Stimulated activated CD4-positive, alpha-beta T cell treated with anti-CD3 and anti-CD28 coated beads, TNF-alpha, amount 100 ng/mL, for 1 hour (primary cell): ENCODE measurements at places on chromosomes 5 and 9.

- no peak for DNase-seq
Observed at GRCh38 chr5:177471610-177472356, 1.7 kb downstream of the DBN1 start.

DNA sequence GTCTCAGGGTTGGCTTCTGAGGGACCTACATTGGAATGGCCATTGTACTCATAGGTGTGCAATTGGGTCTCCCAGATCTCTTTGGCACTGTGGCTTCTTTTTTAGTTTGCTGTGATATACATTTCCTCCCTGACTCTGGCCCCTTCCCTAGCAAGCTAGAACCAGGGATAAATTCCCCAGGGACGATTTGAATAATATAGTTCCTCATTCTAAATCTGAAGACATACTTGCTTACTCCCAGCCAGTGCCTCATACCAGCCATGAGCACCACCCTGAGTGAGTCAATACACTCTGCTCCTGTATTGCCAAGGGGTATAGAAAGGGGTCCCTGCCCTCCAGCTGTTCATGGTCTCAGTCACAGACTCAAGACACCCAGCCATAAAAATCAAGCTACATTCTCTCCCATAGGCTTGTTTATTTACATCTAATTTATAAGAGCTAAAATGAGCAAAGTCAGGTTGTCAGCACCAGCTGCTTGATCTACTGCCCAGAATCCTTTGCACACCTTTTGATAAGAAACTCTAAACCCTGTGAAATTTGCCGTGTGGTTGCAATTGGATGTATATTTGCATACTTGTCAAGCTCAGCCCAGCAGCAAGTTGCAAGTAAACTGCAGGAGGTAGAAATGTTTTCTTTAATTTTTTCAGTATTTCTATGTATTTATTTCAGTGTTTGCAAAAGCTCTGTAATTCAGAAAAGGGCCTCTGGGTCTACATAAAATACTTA, 219.9 kb upstream of the IRX1 start:
- DNase-seq = no peak

GRCh38 chr9:136391737-136392537, 8.0 kb downstream of the SNAPC4 start:
- no peak for DNase-seq

GRCh38 chr9:127786773-127787104, 905 bp downstream of the CDK9 start:
- no peak for DNase-seq

- DNase-seq = no peak
Observed at GRCh38 chr9:38263532-38263931, 129.0 kb upstream of the ALDH1B1 start.

DNA sequence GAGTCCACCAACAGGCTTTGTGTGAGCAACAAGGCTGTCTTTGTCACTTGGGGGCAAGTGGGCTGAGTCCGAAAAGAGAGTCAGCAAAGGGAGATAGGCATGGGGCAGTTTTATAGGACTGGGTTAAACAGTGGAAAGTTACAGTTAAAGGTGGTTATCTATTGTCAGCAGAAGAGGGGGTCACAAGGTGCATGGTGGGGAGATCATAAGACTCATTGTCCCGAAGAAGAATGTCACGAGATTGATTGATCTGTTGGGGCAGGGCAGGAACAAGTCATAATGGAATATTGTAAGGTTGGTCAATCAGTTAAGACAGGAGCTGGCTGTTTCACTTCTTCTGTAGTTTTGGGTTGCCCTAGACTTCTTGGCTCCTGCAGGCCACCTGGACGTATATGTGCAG, 7.6 kb upstream of the HMGCS1 start:
- no peak for DNase-seq

- DNase-seq = no peak
Observed at GRCh38 chr9:86763791-86764190, 183.5 kb downstream of the GAS1 start.

DNA sequence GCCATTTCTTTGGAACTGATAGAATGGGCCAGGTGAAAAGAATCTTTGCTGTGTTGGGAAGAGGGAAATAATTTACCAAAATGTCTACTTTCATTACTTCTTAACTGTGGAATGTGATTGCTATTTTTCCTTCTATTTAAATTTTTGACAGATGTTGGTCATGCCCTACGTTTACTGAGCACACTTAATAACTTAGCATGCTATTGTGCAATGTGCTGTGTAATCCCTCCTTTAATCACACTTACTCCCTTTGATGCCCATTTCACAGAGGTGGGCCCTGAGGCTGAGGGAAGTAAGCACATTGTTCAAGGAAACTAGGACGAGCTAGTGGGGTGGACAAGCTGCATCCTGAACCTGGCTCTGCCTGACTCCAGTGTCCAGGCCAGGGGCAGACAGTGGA, 47.8 kb upstream of the INSYN2B start:
- DNase-seq = no peak

DNA sequence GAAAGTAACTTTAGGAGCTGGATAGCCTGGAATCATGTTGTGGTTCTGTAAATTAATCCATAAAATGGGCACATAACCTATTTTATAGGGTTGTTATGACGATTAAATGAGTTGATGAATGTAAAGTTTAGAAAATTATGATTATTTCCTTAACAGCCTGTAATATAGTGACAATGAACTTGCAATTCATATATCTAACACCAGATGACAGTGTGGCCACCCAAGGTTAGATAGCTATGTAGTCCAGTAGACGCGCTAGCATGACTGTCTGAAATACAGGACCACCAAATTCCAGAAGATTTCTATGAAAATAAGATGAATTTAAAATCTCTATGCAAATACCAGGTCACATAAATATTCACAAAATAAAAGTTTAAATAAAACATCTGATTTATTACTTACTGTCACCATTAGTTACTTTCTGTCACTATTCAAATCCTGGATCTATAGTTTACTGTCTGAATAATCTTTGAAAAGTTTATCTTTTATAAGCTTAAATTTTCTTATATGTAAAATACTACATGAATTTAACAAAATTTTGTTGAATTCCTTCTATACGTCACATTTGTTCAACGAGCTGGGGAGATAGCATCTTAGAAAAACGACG, 26.1 kb upstream of the MACIR start:
- DNase-seq = no peak

GRCh38 chr9:74463825-74464224, 33.3 kb upstream of the RORB start:
- no peak for DNase-seq

- no peak for DNase-seq
Observed at GRCh38 chr9:93697352-93698139, 121.2 kb downstream of the PHF2 start.

- no peak for DNase-seq
Observed at GRCh38 chr9:130366888-130367550, 77.7 kb upstream of the ASS1 start.

DNA sequence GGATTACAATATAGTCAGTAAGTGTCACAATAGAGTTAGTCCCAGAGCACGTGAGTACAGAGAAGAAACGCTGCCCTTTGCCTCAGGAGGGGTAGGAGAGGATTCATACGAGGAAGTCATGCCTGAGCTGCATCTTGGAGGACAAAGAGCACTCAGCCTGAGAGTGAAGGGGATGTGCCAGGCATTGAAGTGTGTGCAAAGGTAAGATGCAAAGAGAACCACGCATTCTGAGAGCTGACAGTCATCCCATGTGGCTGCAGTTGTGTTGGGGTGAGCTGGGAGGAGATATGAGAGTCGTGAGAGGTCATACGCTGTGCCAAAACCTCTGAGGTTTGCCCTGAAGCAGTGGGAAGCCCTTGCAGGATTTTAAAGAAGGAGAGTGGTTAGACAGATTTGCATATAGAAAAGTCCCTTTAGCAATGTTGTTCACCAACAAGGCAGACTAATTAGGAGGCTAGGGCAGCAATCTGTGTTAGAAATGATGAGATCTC, 97.5 kb downstream of the PIP5K1B start:
- no peak for DNase-seq

GRCh38 chr5:88787856-88788255, 95.1 kb downstream of the MEF2C start:
- DNase-seq = no peak

DNA sequence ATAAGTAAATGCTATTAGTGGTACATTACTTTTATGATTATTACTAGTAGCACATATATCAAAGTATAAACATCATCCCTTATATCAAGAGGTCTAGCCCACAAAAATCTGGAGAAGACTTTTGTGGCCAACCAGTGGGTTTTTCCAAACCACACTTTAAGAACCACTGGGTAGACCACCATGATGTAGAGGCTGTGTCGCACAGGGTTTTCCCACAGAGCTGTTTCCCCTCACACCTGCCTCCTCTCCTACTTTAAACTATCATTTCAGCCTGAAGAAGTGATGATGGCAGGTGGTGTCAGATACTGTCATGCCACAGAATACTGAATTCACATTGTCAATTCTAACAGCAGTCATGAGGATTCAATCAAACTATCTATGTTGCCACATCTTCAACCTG, 109.2 kb downstream of the FBXW11 start:
- no peak for DNase-seq

DNA sequence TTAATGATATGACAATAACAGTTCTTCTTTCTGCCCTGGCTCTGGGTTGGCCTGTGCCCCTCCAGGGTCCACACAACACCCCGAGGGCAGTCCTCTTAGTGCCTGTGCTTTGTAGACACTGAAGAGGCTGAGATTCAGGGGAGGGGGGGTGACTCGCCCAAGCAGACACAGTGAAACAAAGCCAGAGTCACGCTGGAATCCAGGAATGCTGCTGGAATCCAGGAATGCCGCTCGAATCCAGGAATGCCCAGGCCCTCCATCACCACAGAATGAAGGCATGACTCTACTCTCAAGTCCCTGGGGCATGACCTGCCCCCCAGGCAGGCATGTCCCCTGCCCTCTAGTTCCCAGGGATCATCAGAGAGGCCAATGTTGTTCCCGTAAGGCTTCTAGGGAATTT, 73.1 kb downstream of the LRSAM1 start:
- DNase-seq = no peak

- no peak for DNase-seq
Observed at GRCh38 chr5:127985811-127986325, 97.7 kb upstream of the SLC12A2 start.

- DNase-seq = no peak
Observed at GRCh38 chr9:114606068-114606467, 5.0 kb upstream of the TMEM268 start.

GRCh38 chr9:112174965-112175795, at the start of gene SUSD1:
Gene SUSD1 (minus strand): TSS chr9:112175297. CDS start chr9:112175235, 62 bp downstream.
- DNase-seq = no peak

GRCh38 chr5:82509762-82510161, 231.6 kb upstream of the RPS23 start:
- no peak for DNase-seq

DNA sequence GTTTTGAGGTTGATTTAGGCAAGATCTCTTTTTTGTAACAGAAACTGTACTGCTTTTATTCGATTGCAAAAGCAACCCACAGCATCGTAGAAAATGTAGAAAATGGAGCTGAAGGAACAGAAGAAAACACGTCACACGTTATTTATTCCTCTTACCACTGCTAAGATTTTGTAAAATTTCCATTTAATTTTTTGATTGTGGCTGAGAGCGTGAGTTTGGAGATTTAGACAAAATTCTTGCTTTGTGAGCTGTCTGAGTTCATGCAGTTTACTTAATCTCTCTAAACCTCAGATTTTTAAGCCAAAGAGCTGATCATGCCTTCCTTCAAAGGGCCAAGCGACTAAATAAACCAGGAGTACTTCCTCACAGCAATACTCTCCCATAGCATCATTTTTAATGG, 24.8 kb downstream of the DPYSL3 start:
- no peak for DNase-seq

DNA sequence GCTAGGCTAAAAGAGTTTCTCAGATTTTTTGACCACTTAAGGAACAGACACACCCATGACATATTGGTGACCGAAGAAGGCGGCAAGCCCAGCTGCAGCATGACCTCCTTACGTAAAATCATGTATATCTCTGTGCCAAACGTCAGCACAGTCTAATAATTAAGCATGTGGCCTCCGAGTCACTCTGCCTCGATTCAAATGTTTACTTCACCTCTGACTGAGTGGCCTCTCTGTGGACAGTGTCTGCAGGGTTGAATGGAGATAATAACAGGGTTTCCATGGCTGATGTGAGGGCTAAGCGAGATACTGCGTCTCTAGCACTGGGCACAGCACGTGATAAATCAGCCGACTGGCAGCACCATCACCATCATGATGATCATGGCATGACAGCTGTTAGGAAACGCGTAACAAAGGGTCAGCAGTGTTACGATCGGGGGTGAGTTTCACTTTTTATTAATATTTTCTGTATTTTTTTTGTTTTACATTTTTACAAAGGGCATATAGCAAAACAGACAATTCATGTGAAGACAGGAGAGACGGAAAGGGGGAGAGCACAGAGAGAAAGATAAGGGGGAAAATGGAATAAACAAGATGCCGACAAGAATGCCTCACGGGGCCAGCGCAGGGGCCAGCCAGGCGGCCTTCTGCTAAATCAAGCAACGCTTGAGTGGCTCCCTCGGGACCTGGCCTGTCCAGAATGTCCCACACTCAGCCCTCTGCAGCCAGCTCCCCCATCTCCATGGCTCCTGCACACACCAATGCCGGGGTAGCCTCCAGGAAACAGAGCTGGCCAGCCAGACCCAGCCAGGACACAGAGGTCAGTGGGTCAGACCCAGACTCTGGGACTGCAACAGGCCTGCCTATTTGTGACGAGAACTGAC, 60.3 kb downstream of the ADAMTS2 start:
- no peak for DNase-seq

DNA sequence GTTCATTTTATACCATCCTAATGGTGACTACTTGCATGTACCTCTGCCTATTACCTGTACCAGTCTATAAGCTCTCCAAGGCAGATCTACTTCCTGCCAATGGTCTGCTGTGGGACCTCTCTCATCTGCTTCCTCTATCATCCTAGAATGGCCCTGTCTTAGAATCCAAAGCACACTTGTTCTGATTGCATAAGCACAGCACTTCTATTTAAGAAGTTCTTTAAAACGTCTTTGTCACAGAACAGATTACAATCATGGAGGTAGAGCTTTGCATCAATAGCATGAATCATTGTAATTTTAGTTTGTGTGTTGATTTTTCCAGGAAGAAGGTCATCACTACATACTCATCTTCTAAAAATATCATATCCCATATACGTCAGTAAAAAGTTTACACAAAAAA, 131.8 kb upstream of the ACOT12 start:
- no peak for DNase-seq

- no peak for DNase-seq
Observed at GRCh38 chr5:65137631-65138030, 344.1 kb downstream of the ADAMTS6 start.

GRCh38 chr9:88464851-88465250, 70.1 kb upstream of the NXNL2 start:
- DNase-seq = no peak

DNA sequence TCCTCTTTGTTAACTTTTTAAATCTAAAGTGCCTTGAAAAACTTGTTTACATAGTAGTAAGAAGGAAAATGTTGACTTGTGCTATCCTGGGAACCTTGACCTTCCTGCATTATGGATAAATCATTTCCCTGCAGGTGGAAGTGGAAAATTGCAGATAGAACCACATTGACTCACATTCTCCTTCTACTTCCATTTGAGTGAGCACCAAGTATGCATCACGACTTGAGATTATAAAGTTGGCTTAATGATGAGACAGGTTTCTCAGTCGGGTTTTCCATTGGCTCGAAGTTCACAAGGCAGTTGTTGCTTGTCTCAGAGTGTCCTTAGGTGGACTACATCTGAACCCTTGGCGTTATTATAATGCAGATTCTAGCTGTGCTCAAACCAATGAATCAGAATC, 39.9 kb downstream of the DOCK8 start:
- no peak for DNase-seq
